ENCODE measurements at places on chromosomes 3 and 15.

GRCh38 chr3:170355738-170356595 is 1.5 kb upstream of the SKIL start:
- DNase-seq: peak; percentile 8

GRCh38 chr3:137944593-137944992 is 65.4 kb upstream of the CLDN18 start:
- no peak for DNase-seq

DNA sequence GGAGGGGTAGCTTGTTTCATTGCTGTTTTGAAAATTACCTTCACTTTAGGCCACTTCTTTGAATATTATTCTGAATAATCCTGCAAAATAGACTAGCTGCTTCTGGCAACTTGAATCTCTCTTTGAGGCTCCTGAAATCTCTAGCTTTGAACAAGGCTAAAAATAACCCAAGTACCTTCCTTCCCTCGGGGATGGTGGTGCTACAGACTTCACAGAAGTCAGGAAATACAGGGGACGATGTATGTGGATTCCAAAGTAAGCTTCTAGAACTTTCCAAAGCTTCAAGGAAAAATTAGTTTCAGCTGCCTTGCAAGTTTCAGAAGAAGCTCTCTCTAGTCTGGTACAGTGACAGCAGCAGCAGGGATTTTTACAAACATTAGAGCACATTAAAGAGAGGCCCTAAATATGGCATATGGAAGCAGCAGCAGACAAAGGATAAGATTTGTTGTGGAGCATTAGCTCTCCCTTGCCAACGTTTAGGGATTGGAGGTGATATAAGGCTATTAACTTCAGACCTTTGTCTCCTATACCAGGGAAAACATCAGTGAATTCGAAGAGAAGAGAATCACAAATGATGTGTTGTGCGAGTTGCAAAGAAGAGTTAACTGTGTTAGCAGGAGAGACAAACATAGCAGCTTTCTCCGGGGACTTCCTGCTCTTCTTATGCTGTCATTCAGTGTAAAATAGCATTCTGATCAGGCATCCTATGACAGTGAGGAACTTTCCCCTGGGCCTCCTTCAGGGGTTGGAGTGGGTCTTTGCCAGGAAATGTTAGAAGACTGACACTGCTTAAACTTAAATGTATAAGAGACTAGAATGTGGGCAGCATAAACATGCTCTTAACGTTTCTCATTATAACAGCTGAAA is 783.0 kb upstream of the ARPP21 start:
- no peak for DNase-seq

- DNase-seq: no peak
Measured at GRCh38 chr15:30650012-30650929, 24.3 kb downstream of the ARHGAP11B start.

- no peak for DNase-seq
Measured at GRCh38 chr3:14563946-14564539, 23.9 kb upstream of the GRIP2 start.

DNA sequence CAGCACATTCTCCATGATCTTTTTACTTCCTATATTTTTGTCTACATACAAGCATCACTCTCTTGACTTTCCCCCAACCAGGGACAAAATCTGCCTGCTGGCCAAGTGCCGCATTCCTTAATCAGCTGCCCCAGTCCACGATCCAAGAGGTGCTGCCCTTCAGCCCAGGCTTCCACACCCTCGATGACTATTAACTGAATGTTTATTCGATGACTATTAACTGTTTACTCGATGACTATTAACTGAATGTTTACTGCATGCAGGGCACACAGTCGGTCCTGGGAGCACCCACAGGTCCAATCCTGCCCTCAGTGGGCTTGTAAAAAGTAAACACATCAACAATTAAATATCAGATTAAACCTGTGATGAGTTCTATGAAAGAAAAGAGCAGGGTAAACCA is 256.9 kb downstream of the ARRDC4 start:
- no peak for DNase-seq

GRCh38 chr3:14203521-14204079 is 25.0 kb downstream of the LSM3 start:
- DNase-seq: peak; percentile 17

- DNase-seq: no peak
Measured at GRCh38 chr3:12944849-12945248, 103.5 kb upstream of the RPL32 start.

GRCh38 chr15:23695282-23695681 is 8.2 kb upstream of the NDN start:
- no peak for DNase-seq

DNA sequence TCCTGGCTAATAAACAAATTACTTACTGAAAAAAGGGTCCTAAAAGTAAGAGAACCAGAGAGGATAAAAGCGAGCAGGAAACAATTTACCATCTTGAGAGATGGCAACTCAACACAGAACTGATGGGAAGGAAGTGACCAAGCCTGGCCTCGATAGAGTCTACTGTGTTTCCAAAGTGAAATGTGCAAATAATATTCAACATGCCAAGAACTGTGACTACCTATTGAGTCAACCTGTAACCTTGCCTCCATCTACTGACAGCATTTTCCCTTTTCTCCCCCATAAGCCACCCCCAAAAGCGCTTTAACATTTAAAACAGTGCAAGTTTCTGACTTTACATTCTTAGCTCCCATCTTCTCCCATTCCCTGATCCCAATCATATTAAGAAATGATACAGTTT is 75.4 kb upstream of the PSMD6 start:
- DNase-seq: no peak

GRCh38 chr3:85589145-85589544 is 630.4 kb downstream of the CADM2 start:
- no peak for DNase-seq

DNA sequence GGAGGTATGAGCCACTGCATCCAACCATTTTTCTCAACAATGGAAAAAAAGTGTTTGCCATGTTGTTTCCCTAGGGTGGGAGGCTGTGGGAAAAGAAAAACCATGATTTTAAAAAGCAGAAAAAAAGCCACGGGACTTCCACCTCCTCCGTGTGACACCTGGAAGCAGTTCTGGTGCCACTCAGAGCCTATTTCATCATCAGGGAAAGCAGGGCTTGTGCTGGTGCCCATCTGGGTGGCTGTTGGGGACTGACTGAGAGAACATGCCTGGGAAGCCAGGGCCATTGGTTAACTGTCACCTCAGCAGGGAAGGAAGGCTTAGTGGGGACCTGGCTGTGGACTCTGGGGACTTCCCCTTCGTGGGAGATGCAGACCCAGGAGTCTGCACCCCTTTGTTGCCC is 7.3 kb downstream of the RNU5B-1 start:
- DNase-seq: no peak

DNA sequence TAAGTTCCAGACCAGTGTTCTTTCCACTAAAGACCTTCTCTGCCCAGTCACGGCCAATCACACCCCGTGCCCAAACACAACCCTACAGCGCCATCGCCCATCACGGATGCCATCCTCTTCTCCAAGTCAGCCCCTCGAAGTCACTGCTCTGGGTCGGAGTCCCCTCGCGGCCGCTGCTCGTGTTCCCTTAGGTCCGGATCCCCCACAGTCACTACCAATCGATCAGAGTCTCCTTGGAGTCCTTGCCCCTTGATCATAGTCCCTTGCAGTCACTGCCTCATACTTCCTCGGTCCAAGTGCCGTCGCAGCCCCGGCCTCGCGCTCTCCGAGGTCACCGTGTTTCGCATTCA is 461 bp downstream of the PCYT1A start:
- peak; percentile 8 for DNase-seq

DNA sequence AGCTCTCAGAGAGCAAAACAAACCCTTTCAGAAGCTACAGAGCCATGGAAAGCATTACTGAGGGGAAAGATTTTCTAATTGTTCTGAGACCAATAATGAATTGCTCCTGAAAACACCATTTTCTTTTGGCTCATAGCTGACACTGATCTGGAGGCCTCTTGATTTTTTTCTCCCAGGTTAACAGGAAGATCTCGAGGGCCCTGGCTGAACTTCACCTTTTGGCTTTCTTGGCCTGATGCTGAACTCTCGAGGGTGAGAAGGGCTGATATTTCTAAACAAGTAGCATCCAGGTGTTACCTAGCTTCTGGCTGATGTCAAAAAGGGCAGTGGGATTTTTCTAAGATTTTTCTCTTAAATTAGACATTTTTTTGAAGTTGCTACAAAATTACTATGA is 19.9 kb upstream of the NFKBIZ start:
- no peak for DNase-seq

- no peak for DNase-seq
Measured at GRCh38 chr3:110650741-110651140, 420.9 kb upstream of the NECTIN3 start.

DNA sequence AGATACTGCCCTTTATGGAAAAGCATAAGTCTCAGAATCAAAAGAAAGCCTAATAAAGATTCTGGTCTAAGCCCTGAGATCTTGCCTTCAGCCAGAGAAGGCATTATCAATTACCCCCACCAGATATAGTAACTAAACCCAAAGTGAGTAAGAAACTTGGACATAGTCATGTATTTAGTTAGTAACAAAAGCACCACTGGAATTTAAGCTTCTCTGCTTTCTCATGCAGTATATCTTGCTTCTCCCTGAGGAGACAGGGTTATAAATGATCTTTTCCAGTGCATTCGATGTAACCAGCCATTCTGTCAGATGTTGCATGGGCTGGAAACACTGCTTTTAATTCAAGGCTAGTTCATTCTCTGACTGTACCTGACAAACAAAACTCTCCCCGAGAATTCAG is 946.7 kb downstream of the NAALADL2 start:
- no peak for DNase-seq

- DNase-seq: no peak
Measured at GRCh38 chr15:96121086-96121920, 209.2 kb upstream of the NR2F2 start.

DNA sequence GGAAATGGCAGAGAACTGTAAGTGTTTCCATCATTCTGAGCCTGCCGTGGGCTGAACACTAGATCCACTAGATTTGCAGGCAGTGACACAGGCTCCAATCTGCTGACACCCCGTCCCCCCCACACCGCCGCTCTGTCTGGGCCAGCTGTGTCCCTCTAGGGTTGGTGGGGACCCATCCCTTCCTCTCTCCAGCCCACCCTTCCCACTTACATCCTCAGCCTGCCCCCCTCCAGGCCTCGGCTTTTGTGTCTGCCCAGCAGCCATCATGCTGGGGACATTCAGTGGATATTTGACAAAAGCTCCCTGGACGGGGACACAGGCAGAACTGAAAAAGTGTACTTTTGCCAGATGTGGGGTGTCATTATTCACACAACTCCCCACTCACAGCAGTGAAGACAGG is 10.7 kb upstream of the LRRK1 start:
- no peak for DNase-seq

- no peak for DNase-seq
Measured at GRCh38 chr15:50344006-50344464, 11.0 kb downstream of the GABPB1 start.

- no peak for DNase-seq
Measured at GRCh38 chr3:56795097-56795828, 6.5 kb downstream of the ARHGEF3 start.

DNA sequence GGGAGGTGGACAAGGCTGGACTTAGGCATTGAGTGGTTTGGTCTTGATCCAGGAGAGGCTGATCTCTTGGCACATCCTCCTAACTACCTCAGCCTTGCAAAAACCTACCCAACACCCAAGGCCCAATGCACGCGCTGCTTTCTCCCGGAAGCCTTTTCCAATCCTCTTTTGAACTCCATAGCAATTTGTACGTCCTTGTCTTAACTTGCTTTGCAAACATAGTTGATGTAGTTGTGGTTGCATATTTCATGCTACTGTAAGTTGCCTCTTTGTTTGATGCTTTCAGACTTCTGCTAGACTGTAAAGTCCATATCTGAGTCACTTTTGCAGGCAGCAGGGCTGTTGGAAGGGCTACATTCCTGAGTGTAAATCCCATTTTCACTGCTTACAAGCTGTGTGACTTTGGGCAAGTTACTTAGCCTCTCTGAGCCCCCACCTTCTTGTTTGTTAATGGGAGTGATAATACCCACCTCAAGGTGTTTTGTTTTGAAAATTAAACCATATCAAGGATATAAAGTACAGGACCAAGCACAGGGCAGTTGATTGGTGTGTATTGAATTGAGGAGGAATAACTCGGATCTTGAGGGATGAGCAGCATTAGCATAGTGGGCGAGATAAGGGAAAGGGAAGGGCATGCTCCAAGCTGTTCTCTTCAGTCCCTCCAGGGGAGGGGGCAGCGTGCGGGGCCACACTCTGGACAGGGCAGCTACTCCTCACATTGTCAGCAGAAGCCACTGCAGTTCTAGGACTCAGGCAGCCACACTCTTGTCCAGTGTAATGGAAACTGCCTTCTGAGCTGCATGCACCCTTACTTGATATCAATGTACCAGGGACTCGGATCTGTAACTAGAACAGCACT is 28.8 kb downstream of the SIAH2 start:
- DNase-seq: no peak

- DNase-seq: no peak
Measured at GRCh38 chr15:64865998-64866520, 24.3 kb downstream of the PLEKHO2 start.
